Cortex of kidney (tissue), 1 donor: ENCODE measurements at places on chromosomes 1 and 21.

- DNase-seq, result no peak
Observed at GRCh38 chr1:224392411-224393249, 36.0 kb downstream of the CNIH4 start.

DNA sequence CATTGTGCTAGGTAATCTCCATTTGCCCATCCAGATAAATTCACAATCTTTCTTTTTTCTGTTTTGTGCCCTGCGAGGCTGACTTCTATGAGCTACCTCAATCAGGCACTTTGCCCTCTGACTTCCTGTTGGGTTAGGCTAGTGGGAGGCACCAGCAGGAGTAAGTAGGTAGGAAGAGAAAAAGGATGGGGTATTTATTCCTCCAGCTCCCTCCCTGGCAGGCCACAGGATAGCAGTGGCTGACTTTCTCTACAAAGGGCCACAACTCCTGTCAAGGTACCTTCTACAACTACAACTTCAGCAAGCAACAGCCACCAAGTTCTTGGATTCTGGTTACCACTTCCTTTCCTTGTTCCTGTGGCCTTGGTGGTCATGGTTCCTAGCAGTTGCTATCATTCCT lies 18.8 kb upstream of the GORAB start:
- no peak for DNase-seq

DNA sequence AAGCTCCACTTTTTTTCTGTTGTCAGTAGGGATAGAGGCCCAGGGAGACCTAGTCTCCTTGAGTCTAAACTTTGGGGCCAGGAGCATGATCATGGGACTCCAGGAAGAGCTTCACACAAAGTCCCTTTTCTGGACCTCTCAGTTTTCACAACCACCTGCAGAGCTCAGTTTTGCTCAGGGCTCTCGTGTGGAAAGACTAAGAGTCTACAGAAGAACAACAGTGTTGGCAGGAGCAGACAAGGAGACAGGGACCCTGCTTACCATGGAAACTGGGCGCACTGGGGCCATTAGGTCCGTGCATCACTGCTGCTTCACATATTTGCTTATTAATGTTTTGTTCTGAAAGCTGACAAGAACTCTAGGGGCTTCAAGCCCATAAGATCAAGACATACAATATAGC lies 63.9 kb upstream of the HSD17B7 start:
- DNase-seq, result no peak

GRCh38 chr1:80825067-80825466 lies 975.7 kb upstream of the ADGRL2 start:
- DNase-seq, result no peak

DNA sequence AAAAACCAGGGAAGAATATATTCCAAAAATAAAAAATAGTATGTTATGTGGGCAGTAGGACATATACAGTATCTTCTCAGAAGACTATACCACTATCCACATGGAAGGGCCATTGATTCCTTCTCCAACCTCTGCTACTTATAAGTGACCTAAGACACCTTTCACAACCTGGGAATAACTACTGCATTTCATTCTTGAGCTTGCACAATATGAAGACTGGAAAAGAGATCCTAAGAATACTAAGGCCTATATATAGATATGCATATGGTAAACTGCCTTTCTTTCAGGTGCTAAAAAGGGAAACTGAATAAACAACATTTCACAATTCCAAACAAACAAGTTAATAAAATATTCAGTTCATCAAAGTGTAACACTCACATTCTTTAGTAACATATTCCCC lies 32.0 kb upstream of the SDC3 start:
- DNase-seq, result no peak

DNA sequence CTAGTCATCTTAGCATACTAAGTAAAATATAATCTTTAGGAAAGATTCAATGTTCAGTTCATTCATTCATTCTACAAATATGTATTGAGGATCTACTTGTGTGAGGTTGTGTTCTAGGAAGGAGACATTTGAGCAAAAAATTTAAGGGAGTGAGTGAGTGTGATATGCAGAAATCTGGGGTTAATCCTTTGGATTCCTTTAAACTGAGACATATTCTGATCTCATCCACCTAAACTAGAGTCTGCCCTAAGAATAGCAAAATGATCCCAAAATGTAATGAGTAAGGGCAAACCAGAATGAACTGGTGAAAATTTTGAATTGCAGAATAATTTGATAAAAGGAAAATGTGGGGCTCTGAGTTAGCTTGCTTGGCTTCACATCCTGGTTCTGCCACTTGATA lies 8.6 kb downstream of the UBE2U start:
- DNase-seq, result no peak

DNA sequence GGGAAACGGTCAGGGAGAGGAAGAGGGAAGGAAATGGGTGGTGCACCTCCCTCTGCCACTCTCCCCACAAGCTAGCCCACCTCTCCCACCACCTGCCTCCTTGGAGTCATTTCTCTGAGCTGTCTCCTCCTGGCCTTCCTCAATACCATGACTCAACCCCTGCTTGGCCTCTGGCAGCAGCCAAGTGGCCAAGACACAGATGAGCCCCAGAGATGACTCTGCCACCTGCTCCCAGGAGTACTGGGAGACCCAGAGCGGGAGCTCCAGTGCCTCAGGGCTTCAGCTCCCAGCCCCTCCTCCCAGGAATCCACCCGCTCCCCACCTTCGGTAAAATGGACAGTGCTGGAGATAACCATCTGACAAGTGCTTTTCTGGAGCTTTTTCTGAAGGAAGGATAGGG lies 2.6 kb downstream of the S100A16 start:
- no peak for DNase-seq

DNA sequence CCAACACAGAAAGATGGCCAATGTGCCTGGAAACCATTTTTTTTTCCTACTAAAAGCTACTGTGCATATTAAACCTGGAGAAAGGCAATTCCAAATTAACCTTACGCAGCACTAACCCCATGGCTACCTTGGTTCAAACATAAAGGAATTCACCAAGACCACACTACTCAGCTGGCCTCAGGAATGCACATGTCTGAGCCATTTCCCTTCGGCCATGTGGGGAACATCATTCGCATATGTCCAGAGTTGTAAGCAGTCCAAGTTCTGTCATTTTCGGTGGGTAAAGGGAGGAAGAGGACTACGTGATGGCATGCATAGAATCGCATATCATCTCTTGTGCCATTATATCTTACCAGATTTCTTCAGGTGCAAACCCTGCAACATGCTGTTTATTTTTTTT lies 175.4 kb downstream of the NTMT2 start:
- DNase-seq, result no peak

GRCh38 chr1:29650041-29650400 lies 413.7 kb downstream of the PTPRU start:
- no peak for DNase-seq

DNA sequence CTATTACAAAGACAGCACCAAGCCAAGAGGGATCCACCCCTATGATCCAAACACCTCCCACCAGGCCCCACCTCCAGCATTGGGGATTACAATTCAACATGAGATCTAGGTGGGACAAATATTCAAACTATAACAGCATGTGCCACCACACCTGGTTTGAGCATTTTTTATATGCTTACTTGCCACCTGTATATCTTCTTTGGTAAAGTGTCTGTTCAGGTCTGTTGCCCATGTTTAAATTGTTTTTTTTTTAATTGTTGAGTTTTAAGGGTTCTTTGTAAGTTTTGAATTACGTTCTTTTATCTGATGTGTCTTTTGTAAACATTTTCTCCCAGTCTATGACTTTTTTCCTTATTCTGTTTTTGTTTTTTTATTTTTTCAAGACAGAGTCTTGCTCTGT lies 83.4 kb downstream of the LRIG2 start:
- DNase-seq, result no peak

DNA sequence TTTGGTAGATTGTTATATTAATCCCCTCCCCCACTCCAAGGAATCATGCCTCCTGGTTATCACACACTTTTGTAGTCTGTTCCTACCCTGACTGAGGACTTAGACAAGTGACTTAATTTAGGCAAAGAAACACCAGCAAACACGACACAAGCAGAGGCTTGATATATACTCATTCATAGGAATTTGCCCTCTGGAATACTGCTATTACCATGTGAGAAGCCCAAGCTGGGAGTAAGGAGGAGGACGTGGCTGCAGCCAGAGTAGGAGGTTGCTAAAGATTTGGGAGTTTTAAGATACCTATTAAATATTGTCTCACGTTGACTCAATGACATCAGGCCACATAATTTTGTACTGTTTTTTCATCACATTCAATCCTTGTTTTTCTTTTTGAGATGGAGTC lies 100.2 kb downstream of the LRRC53 start:
- DNase-seq, result no peak

GRCh38 chr1:198968866-198969265 lies 330.0 kb downstream of the PTPRC start:
- no peak for DNase-seq

GRCh38 chr1:18949686-18950400 lies 6.6 kb downstream of the IFFO2 start:
- DNase-seq, result no peak

- DNase-seq, result no peak
Observed at GRCh38 chr1:232213928-232214327, 416.0 kb downstream of the SIPA1L2 start.

DNA sequence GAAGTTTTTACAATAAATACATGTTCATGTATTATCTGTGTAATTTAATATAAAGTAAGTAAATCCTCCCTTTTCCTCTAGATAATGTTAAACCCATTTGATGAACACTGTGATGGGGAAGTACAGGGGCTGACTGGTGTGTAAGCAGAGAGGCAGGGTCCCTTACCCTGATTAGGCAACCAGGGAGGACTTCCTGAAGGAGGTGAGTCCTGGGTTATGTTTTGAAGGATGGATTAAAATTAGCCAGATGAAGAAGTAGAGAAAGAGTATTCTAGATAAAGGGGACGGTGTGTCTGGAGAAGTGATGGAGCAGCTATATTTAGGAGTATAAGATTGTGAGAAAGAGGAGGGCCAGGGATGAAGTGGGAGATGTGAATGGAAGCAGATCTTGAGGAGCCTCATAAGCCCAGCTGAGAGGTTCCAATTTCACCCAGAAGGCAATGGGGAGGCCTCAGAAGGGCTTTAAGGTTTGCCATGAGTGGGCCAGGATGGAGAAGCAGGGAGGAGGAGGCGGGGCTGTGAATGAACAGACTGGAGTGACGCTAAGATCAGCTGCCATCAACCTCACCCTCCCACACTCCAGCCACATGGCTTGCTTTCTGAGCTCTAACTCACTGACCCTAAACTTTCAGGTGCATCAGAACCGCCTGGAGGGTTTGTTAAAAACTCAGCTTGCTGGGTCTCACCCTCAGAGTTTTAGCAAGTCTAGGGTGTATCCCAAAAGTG lies 30.9 kb upstream of the ID3 start:
- DNase-seq, result no peak

DNA sequence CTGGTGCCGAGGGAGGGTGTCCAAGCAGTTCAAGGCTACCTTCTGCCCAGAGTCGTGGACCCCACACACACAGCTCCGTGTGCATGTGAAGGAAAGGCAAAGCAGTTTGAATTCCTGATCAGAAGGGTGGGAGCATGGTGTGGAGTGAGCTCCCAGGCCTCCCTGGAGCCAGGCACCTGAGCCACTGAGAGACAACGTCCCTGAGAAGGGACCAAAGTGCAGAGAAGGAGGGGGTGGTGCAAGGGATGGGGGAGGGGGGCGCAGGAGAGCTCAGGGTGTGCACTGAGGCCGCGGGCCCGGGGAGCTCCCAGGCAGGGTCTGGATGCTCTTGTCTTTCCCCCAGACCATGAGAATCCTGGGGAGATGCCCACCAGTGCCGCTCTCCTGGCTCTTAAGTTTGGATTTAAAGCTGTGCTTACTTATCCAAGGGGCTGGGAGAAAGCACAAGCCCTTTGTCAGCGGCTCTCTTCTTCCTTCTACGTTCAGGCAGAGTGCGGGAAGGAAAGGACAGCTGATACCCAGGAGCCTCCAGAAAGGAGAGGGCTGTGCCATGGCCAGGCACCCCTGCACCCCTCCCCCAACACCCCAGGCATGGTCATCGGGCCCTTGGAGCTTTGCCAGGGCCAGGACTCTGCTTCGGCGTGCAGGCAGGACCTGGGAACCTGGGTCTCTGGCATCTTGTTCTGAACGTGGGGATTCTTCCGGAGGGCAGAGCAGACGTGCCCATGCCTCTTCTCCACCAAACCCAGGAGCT lies 24.1 kb downstream of the ACTA1 start:
- DNase-seq, result no peak

DNA sequence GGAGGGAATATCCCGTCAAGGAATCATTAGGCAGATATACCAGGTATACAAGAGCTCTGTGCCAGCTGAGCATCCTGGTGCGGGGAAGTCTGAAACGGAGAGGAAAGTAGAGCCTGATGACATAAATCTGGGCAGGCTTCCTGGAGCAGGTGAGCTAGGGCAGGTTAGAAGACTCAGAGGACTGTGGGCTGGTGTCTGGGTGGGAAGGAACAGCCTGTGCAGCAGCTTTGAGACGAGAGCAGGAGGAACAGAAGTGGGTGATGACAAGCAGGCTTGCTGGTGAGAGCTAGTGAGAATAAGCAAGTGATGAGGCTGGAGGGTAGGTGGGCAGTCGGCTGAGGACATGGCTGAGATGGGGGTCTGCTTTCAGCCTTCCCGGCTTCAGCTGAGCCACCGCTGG lies 6.7 kb downstream of the CELSR2 start:
- no peak for DNase-seq

GRCh38 chr1:20682571-20683236 lies 21.5 kb upstream of the DDOST start:
- DNase-seq, result no peak

DNA sequence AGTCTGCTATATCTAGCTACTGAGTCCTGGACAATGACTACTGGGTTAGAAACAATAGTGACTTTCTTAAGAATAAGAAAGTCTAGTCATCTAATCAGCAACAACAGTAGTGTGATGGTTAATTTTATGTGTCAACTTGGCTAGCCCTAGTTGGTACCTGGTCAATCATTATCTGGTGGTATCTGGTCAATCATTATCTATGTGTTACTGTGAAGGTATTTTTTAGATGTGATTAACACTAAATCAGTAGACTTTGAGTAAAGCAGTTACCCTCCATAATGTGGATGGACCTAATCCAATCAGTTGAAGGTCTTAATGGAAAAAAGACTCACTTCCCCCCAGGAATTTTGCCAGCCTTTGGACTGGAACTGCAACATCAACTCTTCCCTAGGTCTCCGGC lies 312.6 kb downstream of the SIPA1L2 start:
- no peak for DNase-seq

DNA sequence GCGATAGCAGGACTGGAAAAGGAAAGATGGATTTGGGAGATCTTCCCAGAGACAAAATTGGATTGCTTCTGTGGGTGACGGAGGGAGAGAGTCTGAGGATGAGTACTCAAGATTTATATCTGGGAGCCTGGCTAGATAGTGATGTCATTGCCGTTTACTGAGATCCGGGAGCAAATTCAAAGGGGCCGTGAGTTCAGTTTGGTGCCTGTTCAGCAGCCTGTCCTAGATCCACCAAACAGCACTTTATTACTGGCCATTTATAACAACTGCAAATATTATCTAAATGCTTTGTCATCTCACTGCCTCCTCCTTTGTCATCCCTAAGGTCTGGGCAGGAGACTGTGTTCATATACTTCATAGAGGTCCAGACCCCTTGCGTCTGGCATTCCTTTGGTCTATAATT lies 29.2 kb downstream of the MAPKAPK2 start:
- no peak for DNase-seq

GRCh38 chr1:54191525-54191924 lies 8.3 kb downstream of the CYB5RL start:
- no peak for DNase-seq

GRCh38 chr1:18882486-18882885 lies 19.9 kb downstream of the ALDH4A1 start:
- no peak for DNase-seq

GRCh38 chr1:226181996-226182714 lies 4.4 kb downstream of the ACBD3 start:
- no peak for DNase-seq
